ENCODE measurements at places on chromosomes 16 and 17. TPM values are rescaled to one million over a fixed set of nuclear protein-coding genes. Genes with fewer than 3 reads are reported as not detected.

Gene CMTR2
- 13.2 TPM for total RNA-seq

Gene PIPOX
- total RNA-seq: not detected

Gene MLYCD
- 1.2 TPM for total RNA-seq

Gene CFAP97D1
- total RNA-seq: 0.04 TPM

Gene MYO15A
- total RNA-seq: 0.14 TPM

Gene WFIKKN1
- 0.16 TPM for total RNA-seq

Gene SLC35G6
- total RNA-seq: not detected

Gene ZSCAN10
- not detected for total RNA-seq

Gene CACNG4
- total RNA-seq: 11.9 TPM

Gene NPIPA5
- total RNA-seq: 5.5 TPM

Gene LRRC46
- total RNA-seq: 3.6 TPM

Gene ABCC3
- 122 TPM for total RNA-seq

Gene NMRAL1
- total RNA-seq: 43.2 TPM

Gene SLC47A1
- 23.8 TPM for total RNA-seq

Gene CTCF
- total RNA-seq: 37.8 TPM

Measured in A549 treated with CpdA at 1 μM for 4 hours (cell line).